GM23338 (cell line): ENCODE measurements at places on chromosomes 4 and X. TPM values are rescaled to one million over a fixed set of nuclear protein-coding genes. Genes with fewer than 3 reads are reported as not detected.
A peak's percentile ranks its signal among the peaks of the same experiment; 100 is the strongest.

GRCh38 chr4:83561381-83561780 lies 25.5 kb downstream of the GPAT3 start:
- no peak for DNase-seq

- no peak for DNase-seq
Measured at GRCh38 chr4:110998320-110998719, 375.4 kb upstream of the PITX2 start.

DNA sequence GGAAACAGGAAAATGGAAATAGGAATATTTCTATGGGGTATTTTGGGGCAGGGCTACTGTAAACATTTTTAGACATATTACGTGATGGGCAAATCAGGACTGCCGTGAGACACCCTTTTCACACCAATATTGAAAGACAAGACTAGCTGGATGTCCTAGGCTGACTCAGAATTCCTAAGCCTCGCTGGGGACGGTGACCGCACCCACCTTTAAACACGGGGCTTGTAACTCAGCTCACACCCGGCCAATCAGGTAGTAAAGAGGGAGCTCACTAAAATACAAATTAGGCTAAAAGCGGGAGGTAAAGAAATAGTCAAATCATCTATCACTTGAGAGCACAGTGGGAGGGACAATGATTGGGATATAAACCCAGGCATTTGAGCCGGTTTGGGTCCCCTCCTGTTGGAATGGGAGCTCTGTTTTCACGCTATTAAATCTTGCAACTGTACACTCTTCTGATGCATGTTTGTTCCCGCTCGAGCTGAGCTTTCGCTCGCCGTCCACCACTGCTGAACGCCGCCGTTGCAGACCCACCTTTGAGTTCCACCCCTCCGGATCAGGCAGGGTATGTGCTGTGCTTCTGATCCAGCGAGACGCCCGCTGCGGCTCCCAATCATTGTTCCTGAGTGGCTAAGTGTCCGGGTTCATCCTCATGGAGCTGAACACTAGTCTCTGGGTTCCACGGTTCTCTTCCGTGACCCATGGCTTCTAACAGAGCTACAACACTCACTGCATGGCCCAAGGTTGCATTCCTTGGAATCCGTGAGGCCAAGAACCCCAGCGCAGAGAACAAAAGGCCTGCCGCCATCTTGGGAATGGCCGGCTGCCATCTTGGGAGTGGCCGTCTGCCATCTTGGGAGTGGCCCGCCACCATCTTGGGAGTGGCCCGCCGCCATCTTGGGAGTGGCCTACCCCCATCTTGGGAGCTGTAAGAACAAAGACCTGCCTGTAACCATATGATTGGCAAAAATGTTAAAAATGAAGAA lies 152.6 kb downstream of the CRLF2 start:
- no peak for DNase-seq

- DNase-seq = peak; percentile 58
Measured at GRCh38 chr4:153486281-153487151, 20.4 kb downstream of the TMEM131L start.

- peak; percentile 56 for DNase-seq
Measured at GRCh38 chr4:155077452-155078229, 130.8 kb upstream of the NPY2R start.

The FNIP2 gene
- 17.2 and 32.4 TPM in 2 replicates for total RNA-seq

GRCh38 chr4:5823542-5824211 lies 69.2 kb downstream of the CRMP1 start:
- no peak for DNase-seq

The NPNT gene
- total RNA-seq = 1.4 and 3.1 TPM in 2 replicates
